ENCODE measurements at places on chromosomes 12 and 14.

DNA sequence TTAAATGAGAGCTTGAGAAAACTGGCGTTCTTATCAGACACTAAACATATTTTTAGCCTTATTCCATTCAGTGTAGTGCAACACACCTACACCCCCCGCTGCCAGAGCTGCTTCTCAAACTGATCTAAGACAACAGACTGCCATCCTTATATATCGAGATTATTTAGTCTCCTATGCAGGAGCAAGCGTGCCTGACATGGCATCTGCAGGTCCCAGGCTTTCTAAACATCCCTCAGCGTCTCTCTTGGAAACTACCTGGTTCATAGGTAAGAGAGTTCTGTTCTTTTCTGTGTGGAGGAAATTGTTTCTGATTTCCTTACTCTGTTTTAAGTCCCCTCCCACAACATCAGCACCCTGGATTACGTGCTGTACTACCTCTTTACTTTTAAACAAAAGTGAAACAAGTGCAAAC is 117.1 kb upstream of the PTPRB start:
- no peak for DNase-seq

DNA sequence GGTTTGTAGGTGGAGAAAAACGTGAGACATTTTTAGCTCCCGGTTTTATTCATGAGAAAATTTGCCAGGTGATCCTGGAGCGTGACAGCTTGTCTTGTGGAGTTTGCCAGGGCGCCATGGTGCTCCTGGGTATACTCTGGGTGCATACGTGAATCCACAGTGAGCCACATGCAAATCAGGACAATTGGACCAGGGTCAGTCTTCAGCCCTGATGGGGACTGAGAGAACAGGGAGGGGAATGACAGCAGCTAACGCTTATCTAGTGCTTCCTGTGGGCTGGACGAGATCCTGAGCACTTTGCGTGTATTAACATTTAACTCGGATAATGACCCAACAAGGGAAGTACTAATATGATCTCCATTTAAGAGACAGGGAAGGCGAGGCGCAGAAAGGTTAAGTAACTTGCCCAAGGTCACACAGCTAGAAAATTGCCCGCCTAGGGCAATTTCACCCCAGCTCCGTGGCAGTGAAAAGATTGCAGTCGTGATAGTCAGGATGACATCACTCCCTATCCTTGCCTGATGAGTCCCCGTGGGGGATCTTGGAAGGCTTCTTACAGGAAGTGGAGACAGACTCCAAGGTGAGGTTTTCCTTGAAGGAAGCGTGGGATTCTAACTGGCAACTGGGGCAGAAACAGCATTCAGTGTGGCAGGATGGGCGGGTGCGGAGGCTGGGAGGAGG is 118.4 kb upstream of the NCOR2 start:
- no peak for DNase-seq

- peak; percentile 48 for DNase-seq
Measured at GRCh38 chr12:47819138-47819895, 386 bp downstream of the HDAC7 start.

DNA sequence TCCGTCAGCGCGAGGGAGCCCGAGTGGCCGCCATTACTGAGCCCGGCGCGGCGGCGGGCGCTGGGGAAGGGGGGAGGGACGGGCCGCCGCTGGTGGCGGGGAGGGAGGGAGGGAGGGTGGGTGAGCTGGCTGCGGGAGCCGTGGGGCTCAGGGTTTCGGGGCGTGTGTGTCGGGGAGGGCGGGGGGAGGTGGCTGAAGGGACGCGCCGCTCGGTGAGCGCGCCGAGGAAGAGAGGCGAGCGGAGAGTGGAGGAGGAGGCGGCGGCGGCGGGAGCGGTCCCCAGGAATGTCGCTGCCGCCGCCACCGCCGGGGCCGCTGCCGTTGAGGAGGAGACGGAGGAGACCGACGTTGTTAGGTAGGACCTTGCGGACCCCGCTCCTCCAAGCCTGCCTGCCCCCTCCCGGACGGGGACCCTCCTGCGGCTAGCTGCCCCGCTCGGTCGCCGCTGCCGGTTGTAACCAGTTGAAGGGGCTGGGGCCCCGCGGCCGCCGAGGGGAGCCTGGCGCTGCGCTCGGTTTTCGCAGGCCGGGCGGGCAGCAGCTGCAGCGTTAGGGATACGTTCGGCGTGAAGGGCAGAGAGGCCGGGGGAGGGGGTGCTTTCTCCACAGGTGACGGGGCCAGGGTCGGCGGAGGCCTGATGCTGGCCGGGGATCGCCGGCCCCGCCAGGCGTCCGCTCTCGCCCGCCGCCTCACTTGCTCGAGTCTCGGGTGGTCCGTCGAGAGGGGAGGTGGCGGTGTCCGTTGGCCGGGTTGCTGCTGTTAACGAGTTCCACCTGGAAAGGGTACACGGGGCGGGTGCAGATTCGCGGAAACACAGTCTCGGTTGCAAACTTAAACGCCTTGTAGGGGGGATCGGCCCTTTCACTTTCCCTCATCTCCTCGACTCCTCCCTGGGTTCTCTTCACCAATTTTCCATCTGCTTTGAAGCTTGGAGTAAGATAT is at the start of gene ARHGAP5:
ARHGAP5 (plus strand) TSS at position 224 of the 942 bp plus-strand sequence. CDS start 13,366 bp downstream, outside the sequence.
- DNase-seq, result peak; percentile 69

DNA sequence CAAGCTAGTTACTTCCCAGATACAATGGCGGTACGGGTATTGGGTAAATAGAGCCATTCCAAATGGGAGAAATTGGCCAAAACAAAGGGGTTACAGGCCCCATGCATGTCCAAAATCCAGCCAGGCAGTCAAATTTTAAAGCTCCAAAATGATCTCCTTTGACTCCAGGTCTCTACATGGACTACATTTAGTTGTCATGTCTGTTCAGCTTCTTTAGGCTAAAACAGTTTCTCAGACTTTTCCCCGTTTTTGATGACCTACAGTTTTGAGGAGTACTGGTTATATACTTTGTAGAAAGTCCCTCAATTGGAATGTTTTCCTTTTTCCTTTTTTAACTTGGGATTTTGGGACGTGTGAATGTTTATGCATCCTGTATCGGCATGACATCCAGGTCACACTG is 4.7 kb downstream of the NT5DC3 start:
- no peak for DNase-seq

GRCh38 chr12:119624966-119625365 is 31.4 kb downstream of the TMEM233 start:
- DNase-seq, result no peak

- no peak for DNase-seq
Measured at GRCh38 chr12:9792961-9793617, 32.4 kb upstream of the CD69 start.

DNA sequence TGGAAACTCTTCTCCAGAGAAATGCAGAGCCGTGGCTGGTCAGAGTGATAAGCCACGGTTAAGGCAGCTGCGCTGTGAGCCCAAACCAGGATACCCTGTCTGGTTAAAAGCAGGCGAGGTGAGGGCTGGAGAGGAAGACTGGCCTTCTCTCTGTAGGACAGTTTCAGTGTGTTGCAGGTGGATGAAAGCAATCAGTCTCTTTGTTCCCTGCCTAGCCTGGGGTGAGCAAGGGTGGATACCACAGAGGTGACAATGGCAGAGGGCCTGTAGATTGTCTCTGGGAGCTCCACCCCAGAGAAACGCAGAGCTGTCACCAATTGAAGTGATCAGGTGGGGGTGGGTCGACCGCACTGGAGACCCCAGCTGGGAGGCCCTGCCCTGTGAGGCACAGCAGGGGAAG is 621.9 kb downstream of the LRFN5 start:
- no peak for DNase-seq

- DNase-seq, result peak; percentile 38
Measured at GRCh38 chr14:95480109-95480886, 36.2 kb downstream of the SYNE3 start.

GRCh38 chr12:124993626-124994436 is at the start of gene BRI3BP:
BRI3BP (plus strand) TSS chr12:124993645; CDS start chr12:124993791, 146 bp downstream.
- DNase-seq, result peak; percentile 31

- DNase-seq, result no peak
Measured at GRCh38 chr14:65210118-65210821, 108.0 kb upstream of the MAX start.

DNA sequence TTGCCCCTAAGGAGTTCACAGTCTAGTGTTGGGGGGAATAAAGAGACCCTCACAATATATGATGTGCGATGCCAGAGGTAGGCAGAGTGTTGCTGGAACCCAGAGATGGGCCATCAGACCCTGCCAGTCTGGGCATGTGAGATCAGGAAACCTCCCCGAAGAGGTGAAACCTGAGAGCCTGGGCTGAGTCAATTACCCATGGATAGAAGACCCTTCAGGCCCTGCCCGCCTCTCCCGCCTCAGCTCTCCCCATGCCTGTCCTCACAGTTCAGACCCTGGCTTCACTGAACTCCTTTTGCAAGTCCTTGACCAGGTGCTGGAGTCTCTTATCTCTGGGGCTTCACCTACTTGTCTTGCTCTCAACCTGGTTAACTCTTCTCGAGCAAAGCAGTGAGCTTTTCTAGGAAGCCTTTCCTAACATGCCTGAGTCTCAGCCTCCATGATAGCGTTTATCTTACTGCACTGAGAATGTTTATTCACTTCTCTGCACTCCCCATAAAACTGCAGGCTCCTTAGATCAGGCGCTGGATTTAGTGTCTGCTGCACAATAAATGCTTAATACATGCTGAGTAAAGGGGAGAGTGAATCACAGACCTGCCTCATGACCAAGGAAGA is 19.6 kb downstream of the ALDH1L2 start:
- DNase-seq, result no peak

GRCh38 chr14:26128931-26129671 is 468.7 kb downstream of the NOVA1 start:
- DNase-seq, result no peak

DNA sequence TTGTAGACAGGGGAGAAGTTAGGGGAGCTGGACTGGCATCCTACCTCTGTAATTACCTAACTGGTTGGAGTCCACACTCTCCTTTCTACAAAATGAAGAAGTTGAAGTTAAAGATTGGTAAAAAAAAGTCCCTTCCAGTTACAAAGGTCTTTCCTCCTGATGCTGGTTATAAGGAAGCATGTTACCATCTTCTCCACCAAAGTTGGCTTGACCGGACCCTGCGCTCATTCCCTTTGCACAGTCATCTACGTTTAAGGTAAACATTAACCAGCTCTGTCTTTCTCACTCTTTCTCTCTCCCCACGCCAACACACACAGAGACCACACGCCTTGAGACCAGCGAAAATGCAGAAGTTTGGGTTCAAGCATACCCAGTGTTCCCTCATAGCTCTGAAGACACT is 11.9 kb downstream of the FBLN5 start:
- no peak for DNase-seq

DNA sequence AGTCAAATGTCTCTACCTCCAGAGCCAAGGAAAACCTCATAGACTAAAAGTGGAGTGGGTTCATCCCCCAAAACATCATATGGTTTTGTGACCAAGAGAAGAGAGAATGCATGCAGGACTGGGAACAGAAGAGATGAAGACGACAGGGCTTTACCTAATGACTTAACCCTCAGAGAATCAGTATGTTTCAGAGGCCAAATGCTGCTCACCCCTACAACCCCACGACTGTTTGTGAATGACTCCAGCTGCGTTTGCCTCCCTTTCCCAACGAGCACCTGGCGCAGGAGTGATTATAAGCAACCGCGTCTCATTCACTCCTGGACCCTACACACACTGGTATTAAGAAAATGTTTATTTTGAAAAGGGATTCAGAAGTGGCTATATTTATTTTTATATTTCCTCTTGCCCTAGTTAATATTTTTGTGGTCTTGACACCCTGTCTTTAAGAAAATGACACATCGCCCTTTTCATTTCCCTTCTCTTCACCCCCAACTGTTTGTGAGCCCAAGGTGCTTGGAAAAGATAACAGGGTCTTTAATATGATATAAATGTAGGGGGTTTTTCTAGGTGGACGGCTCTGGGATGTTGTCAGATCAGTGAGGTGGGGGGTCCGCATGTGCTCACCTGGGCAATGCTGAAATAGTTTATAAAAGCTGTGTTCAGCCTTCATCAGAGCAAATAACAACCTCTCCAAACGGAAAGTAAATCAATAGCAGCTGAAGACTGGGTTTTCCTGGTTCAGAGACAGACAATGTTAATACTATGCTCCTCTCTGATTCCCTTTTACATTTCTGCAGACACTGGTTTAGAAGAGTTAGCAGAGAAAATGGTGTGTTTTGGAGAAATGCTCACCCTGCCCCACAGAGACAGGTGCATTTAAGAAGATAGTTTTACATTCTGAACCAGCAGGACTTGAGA is 77.7 kb downstream of the SLC15A4 start:
- no peak for DNase-seq

DNA sequence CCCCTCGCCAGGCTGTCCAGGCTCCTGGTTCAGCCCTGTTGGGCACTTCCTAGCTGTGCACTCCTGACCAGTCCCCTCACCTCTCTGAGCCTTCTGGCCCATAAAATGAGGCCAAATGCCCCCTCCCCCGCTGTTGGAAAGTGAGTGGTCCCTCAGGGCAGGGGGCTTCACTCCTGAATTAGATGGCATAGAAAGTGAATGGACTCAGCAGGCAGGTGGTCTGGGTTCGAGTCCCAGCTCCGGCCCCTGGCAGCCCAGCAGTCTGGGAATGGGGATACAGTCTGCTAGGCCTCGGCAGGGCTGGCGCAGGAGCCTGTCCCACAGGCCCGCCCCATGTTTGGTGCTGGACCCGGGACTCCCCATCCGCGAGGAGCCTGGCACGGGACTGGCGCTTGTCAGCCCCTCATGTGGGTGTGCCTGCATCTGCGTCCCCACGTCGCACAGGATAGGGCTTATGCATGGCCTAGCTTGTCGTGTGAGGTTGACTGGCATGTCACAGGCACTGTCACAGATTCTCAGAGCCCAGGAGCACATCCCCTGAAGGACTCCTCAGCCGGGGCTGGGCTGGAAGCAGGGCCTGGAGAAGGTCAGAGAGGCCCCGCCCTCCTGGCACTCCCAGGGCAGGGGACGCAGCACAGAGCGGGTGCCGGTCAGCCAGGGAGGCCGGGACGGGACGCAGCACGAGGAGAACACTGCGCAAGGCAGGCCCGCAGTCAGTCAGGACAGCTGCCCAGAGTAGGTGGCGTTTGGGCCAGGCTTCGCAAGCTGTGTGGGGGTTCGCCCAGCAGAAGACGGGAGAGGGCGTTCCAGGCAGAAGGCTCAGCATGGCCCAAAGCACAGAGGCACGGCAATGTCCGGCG is 40.5 kb downstream of the DIO3 start:
- no peak for DNase-seq

- no peak for DNase-seq
Measured at GRCh38 chr14:61098721-61099120, 117.7 kb downstream of the SLC38A6 start.

DNA sequence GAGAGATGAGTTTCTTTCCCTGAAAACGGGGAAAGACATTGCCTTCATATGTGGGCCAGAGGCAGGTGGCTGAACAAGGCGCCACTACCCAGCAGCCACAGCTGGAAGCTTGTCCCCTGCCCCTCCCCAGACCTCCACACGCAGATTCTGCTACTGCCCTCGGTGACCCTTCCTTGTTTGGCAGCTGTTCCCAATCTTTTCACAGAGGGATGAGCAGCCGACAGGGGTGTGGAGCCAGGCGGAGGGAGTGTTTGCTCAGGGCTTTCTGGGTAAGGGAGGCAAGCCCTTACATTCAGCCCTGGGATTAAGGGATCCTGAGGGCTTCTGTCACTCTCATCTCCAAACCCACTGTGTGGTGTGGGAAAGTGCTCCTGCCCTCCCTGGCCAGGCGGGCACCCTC is 4.5 kb upstream of the KRT4 start:
- no peak for DNase-seq

GRCh38 chr12:90017316-90017715 is 308.7 kb upstream of the ATP2B1 start:
- no peak for DNase-seq

- DNase-seq, result no peak
Measured at GRCh38 chr12:24127919-24128721, 178.7 kb upstream of the SOX5 start.

Data from activated CD8-positive, alpha-beta memory T cell treated with anti-CD3 and anti-CD28 coated beads, Interleukin-2, amount 50 U/mL, for 4 hours (primary cell).